HFFc6 (cell line): ENCODE measurements at places on chromosomes 7 and 10.

DNA sequence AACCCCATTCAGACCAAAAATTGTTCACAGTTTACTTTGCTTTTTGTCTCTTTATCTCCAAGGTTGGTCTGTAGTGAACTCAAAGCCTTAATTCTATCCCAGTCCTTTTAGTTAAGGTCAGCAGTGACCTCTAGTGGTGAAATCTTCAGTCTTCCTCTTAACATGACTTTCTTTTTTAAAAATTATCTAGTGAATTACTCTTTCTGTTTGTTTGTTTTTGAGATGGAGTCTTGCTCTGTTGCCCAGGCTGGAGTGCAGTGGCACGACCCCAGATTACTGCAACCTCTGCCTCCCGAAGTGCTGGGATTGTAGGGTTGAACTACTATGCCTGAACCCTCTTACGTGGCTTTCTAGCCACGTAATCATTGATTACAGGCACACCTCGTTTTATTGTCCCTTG is 25.0 kb downstream of the ZNF487 start:
- DNase-seq = peak; percentile 74

DNA sequence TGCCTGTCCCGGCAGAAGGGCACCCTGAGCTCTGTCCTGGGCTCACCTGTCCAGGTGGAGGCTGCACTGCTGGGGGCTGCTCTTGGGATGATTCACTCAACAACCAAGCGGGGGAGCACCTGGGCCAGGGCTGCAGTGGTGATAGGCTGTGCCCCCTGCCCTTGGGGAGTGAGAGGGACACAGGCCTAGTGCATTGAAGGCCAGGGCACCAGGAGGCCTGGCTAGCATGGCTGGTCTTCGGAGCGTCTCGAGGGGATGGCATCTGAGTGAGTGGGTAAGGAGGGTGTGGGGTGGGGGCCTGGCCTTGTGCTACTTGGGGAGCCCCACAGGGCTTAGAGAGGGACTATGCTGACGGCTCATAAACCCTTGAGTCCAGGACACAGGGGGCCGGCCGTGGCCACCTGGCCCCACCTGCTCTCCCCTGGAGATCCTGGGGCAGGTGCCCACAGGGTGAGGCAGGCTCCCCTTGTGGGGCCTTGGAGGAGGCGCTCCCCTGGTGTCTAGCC is 3.1 kb downstream of the PWWP2B start:
- DNase-seq = no peak

DNA sequence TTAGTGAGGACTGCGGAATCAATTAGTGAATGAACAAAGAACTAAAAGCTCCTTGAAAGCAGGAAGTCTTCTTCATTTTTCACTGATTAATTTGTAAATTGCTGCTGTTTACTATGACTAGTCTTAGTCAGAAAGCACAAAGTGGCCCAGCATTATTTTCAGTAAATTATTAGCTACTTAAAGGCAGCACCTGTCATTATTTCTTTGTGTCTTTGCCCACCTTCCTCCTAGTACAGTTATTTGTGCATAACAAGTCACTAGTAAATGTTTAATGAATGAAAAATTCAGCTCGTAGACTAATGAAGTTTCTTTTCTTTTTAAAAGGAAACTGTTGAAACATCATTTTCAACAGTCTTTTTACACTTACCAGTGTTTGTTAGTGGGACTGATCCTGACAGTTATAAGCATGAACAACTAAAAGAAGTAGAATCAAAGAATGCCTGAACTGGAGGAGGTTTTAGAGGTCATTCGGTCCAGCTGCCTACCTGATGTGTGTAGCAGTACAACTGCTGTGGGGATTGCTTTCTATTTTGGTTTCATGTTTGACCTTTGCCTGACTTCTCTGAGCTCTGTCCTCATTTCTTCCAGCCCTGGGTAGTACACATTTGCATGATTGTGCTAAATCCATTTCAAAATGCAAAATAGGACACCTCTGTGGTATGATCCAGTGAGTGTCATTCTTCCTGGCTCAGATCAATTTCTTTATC is 140.0 kb upstream of the PHYHIPL start:
- no peak for DNase-seq

DNA sequence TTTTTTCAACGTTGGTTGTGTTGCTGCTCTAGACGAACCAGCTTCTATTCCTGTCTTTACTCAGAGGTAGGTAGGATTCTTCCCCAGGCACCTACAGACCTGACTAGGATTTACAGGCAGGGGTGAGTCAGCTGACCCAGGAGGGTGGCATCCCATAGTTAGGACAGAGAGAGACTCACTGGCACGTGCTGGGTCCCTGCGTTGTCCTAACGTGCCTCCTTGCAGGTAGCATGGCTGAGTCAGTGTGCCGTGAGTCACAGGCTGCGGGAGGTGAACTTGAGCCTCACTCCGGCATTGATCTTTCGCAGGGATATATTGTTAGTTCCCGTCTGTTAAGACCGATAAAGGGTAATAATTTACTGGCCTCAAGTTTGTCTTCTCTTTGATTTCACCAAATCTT is 96.5 kb downstream of the PFKFB3 start:
- no peak for DNase-seq

DNA sequence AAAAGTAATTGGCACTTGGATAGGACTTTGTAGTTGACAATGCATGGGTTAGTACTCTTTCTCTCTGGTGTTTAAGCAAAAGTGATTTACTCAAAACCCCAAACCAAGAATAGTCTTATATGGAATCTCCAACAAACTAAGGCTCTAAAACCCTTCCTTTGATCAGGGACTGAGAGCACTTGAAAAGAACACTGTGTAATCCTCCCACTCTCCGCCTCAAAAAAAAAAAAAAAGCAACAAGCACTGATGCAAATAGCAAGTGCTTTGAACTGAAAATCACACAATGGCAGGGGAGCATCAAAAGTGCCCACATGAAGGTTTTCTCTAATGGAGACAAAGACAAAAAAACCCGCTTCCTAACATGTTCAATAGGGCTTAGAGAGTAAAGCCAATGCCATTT is 467.9 kb upstream of the AUTS2 start:
- no peak for DNase-seq

DNA sequence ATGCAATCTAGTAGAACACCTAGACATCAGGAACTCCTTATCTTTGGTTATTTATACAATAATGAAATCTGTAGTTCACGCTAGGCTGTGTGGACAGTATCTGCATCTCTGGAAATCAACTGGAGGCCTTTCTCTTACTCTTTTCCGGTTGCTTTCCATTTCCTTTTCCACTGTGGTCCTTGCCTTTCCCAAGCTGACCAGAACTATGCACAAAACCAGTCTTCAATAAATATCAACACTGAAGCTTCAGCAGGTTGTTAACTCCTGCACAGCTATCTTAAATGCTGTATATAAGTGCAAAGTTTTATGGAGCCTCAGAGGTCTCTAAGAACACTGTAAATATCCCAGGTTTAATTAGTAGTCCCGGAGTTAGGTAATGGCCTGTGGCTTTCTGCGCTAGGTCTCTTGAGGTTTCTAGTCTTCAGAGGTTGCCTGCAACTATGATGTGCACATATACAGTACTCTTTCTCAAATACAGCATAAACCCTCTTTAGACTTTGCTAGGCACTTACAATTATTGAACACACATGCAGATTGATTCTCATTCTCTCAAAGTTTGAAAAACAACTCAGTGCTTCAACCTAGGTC is 2.4 kb downstream of the KLLN start:
- DNase-seq = no peak

- no peak for DNase-seq
These were observed 229.1 kb downstream of the PLXNA4 start for GRCh38 chr7:132347123-132347522.

DNA sequence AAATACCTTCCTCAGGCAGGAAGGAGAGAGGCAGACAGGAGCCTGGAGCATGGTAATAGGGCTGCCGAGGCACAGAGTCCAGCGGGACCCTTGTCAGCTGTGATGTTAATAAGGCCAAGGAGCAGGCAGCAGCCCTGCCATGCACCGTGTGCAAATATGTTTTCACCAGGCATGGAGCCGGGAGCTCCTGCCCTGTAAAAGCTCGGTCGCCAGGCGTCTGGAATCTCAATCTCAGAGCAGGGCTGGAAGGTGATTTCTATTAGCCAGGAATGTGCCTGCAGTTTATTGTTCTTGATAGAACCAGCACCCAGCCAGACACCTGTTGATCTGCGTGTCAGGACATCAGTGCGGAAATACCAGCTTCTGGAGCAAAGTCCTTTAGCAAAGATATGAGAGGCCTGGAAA is 469.8 kb downstream of the GLRX3 start:
- DNase-seq = no peak

GRCh38 chr7:5414916-5415315 is 8.7 kb downstream of the TNRC18 start:
- DNase-seq = no peak

GRCh38 chr10:6301488-6302075 is 98.8 kb downstream of the PFKFB3 start:
- no peak for DNase-seq

- no peak for DNase-seq
These were observed 128.0 kb downstream of the SEMA3C start for GRCh38 chr7:80790877-80791276.

- peak; percentile 14 for DNase-seq
These were observed 273.1 kb downstream of the AUTS2 start for GRCh38 chr7:69871213-69871885.

DNA sequence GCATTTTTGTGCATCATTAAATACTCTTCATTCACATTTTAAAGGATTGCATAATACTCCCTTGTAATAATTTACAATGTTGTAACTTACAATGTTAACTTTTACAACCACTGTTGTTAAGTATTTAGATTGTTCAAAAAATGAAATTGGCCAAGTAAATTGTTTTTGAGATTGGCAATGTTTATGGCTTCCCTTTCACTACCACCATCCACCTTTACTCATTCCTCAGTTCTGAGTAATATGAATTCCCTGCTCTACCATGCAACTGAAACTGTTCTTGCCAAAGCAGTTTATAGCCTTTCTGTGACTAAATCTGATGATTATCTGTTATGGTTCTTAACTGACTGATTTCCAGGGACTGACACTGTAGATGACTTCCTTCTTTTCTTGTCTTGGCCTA is 80.5 kb upstream of the TMEM106B start:
- DNase-seq = no peak

- no peak for DNase-seq
These were observed 49.6 kb upstream of the UBE3C start for GRCh38 chr7:157089100-157089610.

- no peak for DNase-seq
These were observed 285.5 kb upstream of the IGFBP3 start for GRCh38 chr7:46206476-46207060.

DNA sequence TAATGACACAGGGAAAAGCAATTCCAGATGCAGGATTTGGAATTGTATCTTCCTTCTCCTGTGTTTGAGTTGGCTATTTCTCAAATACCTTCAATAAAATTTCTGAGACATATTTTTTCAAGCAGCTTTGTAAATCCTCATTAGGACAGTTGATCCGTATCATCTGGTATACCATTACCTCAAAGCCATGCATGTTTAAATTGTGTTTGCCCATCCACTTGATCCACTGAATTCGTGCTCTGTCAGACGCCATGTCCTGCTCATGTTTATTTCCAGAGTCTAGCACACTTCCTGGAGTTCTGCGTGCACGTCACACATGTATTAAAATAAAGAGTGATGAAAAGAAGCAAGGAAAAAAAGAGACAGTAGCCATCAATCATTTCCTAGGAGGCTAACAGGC is 141.8 kb upstream of the CDC14C start:
- no peak for DNase-seq

DNA sequence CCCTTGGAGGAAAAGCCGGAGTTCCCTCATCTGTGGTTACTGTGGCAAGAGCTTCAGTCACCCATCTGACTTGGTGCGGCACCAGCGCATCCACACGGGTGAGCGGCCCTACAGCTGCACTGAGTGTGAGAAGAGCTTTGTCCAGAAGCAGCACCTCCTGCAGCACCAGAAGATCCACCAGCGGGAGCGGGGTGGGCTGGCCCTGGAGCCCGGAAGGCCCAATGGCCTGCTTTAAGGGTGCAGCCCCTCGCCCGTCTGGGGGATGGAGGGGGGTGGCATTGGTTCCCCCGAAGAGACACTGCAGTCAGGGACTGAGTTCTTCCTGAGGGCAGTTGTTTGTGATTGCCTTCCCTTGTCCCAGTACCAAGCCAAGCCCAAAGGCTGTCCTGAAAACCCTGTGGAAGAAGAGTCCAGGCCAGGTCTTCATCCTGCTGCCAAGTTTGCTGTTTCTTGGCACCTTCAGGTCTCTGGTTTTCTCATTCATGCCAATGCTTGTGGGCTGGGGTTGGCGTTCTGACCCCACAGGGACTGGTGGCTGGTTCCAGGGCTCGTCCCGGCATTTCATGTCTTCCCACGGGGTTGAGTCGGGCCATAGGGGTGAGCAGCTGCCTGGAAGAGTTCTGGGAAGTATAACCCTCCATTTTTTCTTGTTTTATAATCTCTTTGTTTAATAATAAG is 7.7 kb upstream of the ZNF783 start:
- DNase-seq = no peak

GRCh38 chr10:10663622-10664021 is 354.1 kb upstream of the CELF2 start:
- DNase-seq = no peak

GRCh38 chr7:137592232-137592896 is 248.8 kb upstream of the PTN start:
- DNase-seq = peak; percentile 73

DNA sequence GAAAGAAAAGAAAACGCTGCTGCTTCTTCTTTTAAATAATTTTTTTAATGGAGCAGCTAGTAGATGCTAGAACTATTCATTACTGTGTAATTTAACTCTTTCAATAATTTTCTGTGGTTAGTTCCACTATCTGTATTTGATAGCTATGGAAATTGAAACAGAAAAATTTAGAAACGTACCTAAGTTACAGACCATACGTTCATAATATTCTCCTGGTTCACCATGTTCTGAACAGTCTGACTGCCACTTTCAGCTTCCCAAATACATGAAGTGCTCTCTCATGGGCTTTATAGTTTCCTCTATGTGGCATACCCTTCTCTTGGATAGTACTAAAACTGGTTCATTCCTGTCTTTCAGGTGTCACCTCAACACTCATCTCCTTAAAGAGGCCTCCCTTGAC is 508.0 kb downstream of the MDFIC start:
- no peak for DNase-seq

GRCh38 chr10:6513476-6513875 is 66.6 kb downstream of the PRKCQ start:
- no peak for DNase-seq

GRCh38 chr10:45553155-45553554 is 119.4 kb downstream of the ZFAND4 start:
- no peak for DNase-seq

DNA sequence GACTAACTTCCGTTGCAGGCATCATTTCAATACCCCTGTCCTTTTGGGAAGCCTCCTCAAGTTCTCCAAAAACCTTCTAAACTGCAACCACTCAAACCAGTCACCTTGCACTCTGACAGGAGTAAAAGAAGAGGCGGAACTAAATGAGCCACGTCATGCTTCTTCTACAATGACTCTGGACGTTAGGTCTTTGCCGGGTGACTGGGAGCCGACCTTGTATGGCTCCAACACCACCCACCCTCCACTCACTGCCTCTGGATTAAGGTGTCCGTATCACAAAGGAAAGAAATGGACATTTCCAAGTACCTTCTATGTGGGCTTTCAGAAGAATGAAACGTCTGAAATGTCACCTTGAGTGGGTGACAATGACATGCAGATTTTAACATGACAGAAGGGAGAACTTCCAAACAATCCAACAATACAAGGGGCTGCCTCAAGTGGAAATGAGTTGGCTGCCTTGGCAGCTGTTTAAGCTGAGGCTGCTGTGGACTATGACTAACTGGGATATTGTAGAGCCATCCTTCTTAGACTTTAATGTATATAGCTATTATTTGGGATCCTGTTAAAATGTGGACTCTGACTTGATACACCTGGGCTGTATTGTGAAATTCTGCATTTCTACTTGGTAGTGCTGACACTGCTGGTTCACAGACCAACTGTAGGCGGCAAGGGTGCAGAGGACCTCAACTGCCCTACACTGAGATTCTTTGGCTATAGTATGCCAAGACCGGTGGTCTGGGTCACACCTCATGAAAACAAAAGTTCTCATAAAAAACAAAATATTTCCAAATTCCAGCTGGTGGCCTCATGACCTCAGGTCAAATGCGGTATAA is 33.8 kb upstream of the PDLIM1 start:
- no peak for DNase-seq
